ENCODE measurements at places on chromosomes 13 and 19. TPM values are rescaled to one million over a fixed set of nuclear protein-coding genes. Genes with fewer than 3 reads are reported as not detected.

SIGLECL1 gene
- total RNA-seq: not detected

EFNB2 gene
- 2.5 TPM for total RNA-seq

OLFM4 gene
- not detected for total RNA-seq

PSPN gene
- 0.92 TPM for total RNA-seq

REEP6 gene
- total RNA-seq: 5.9 TPM

RETN gene
- not detected for total RNA-seq

AXL gene
- 127 TPM for total RNA-seq

COX7A1 gene
- total RNA-seq: not detected

GRIK5 gene
- total RNA-seq: 0.57 TPM

CCDC194 gene
- not detected for total RNA-seq

SPACA6 gene
- total RNA-seq: 9.1 TPM

C1QTNF9 gene
- total RNA-seq: not detected

UBE2S gene
- total RNA-seq: 485 TPM

EHD2 gene
- 121 TPM for total RNA-seq

ATP7B gene
- total RNA-seq: 1.8 TPM

LRG1 gene
- 0.10 TPM for total RNA-seq

KRI1 gene
- total RNA-seq: 17.0 TPM

PRR19 gene
- total RNA-seq: 5.0 TPM

NTN5 gene
- total RNA-seq: 0.30 TPM

ZNF625 gene
- not detected for total RNA-seq

ZNF99 gene
- not detected for total RNA-seq

IRGC gene
- total RNA-seq: not detected

GSK3A gene
- 163 TPM for total RNA-seq

DCAF15 gene
- 13.5 TPM for total RNA-seq

ITGBL1 gene
- 1.5 TPM for total RNA-seq

AKAP8L gene
- total RNA-seq: 38.6 TPM

Measured in A549 treated with RU486 at 1 μM for 4 hours (cell line).